ENCODE measurements at places on chromosomes 13 and 19.

- DNase-seq = no peak
These were observed 5.1 kb upstream of the FCGBP start for GRCh38 chr19:39939556-39939955.

GRCh38 chr13:93589788-93590187, 363.2 kb downstream of the GPC6 start:
- no peak for DNase-seq

- no peak for DNase-seq
These were observed 1.1 kb downstream of the DACH1 start for GRCh38 chr13:71865874-71866334.

GRCh38 chr13:95222733-95223018, 78.6 kb downstream of the ABCC4 start:
- DNase-seq = no peak

DNA sequence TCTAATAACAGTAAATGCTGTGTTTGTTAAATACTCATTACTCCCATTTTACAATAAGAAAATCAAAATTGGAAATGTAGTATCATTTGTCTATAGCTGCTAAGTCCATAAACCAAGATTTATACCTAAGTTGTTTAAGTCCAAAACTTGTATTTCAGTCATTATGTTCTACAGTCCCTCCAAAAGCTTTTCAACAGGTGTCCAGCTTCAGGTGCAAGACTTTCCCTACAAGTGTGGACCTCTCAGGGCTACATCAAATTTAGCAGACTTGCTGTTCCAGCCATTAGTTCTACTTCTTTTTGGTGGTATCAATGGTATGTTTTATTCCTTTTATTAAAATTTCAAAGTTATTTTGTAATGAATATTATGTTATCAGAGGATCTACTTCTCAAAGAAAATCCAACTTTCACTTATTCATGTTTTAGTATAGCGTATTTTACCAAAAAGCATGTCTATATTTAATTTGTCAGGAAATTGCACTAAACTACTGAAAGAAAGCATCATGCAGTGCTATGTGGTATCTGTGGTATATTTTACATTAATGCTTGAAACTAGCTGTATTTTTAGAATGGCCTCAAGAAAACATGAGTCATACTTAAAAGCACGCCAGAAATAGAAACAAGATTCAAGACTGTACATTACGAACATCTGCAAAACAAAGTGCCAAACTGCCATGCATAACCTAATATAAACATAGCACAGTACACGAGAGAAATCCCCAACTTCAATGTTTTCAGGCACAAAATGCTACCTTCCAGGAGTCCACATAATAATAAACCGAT, 44.5 kb downstream of the VWA8 start:
- DNase-seq = no peak

Measured in heart left ventricle (tissue), 16 donors.